ENCODE measurements at places on chromosomes 1 and 21.
A peak's percentile ranks its signal among the peaks of the same experiment; 100 is the strongest.

DNA sequence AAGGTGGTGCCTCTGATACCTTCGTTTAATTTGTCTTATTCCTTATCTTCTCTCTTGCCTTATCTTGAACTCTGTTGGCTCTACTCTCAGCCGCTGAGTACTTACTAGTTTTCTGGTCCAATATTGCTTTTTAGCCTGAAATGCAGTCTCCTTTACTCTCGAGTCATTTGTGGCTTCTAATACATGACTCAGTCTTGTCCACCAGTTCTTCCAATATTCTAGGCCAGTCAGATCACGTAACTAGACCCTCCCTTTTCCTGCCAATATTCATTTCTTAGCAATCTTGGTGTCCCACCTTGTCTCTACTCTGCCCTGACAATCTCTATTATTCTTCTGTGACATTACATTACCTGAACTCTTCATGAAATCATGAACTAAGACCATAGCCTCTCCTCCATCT, 555.8 kb downstream of the DPYD start:
- DNase-seq: no peak

- peak; percentile 0 for DNase-seq
These were observed 138.0 kb upstream of the ARHGEF16 start for GRCh38 chr1:3316340-3316943.

DNA sequence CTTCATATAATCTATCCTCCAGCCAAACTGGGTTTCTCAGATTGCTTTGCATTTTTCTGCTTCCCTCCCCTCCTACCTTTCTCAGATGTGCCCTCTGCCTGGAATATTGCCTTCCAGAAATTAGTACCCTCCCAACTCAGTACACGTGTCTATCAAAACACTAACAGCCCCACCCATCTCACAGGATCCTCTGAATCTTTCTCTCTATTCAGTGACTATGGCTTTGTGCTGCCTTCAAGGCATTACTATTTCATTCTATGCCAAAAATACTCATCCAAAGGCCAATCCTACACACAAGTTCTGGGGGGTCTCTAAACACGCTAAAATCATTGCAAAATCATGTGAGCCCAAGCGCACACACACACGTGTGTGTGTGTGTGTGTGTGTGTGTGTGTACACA, 58.4 kb downstream of the ZNF281 start:
- DNase-seq: no peak

DNA sequence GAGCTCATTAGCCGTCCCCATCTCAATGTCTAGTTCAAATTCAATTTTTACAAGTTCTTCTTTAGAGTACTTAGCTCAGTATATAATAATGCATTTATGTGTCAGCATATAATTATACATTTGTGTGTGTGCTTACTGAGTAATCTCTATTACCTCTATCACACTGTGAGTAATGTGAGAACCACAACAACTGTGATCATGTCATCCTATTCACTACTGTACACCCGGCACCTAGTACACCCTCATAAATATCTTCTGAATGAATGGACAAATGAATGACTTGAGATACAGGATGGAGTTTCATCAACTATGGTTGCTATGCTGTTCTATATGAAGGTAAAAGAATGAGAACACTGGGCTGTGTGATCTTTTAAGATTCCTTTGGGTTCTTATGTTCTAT, 124.0 kb downstream of the GPATCH2 start:
- no peak for DNase-seq

- no peak for DNase-seq
These were observed 103.8 kb upstream of the CASZ1 start for GRCh38 chr1:10900251-10900651.

- DNase-seq: no peak
These were observed 87.8 kb downstream of the NAV1 start for GRCh38 chr1:201626629-201627275.

DNA sequence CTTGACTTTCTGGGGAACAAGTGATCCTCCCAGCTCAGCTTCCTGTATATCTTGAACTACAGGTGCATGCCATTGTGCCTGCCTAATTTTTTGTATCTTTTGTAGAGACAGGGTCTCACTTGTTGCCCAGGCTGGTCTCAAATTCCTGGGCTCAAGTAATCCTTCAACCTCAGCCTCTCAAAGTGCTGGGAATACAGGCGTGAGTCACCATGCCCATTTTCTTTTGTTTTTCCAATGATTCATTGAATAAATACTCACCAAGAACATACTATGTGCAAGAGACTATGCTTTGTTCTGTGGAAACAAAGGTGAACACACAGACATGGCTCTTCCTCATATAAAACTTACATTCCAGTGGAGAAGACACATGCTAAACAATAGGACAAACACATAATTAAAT, 407.8 kb upstream of the DAB1 start:
- no peak for DNase-seq

DNA sequence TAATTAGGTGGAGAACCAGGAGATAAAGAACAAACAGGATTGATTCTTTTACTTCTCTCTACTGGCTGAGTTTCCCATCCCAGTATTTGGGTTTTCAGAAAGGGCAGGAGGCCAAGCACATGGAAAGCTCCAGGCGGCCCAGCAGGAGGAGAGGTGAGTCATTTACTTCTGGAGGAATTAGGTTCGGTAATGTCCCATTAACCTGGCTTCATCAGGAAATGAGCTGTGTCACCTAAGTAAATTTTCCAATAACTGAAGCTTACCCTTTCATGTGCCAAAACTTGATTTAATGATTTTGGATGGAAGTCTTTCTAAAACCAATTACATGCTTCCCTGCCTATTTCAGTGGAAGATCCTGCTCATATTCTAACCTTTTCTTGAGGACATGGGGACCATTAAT, 257.6 kb upstream of the USP24 start:
- no peak for DNase-seq

- no peak for DNase-seq
These were observed 12.2 kb downstream of the OR2B11 start for GRCh38 chr1:247445526-247446356.

GRCh38 chr1:149888247-149888998, 10.9 kb upstream of the BOLA1 start:
- DNase-seq: peak; percentile 81

DNA sequence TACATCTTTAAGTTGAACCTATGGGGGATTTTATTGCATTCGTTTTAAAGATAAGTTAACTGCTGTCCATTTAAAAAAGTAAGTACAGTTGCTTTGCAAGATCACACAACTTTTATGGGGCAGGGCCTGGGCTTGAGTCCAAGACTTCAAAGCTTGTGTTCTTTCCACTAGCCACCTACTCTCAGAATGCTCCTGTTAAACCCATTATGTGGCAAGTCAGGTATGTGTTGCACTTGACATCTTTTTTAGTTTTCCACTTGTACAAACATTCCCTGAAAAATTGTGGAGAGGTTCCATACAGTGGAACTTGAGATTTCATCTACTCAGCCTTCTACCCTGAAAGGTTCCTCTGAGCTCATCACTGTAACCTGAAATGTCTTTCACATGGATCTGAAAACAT, 235.5 kb upstream of the SGIP1 start:
- no peak for DNase-seq

Data from CD4-positive, alpha-beta T cell treated with Interleukin-2 at 100 ng/mL for 4 hours (primary cell).